ENCODE measurements at places on chromosomes 5 and 9.

DNA sequence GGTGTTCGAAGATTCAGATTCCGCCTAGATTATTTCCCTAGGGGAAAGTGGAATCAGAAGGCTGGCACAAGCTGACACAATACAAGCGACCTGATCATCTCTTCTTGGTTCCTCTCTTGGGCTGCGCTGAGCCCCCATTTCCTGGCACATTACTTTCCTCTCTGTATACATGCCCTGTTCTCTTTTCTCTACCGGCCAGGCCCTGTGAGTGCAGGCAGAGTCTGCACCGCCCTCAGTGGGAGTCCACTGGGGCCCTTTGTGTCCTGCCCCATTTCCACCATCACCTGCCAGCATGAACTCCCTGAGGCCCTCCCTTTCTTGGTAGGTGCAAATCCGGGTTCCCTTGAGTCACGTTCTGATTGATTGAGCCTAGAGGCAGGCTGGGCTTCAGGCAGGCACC is 287.9 kb downstream of the MSX2 start:
- H3K4me3 ChIP-seq = no peak overlapping the region
- H3K4me1 ChIP-seq = no peaks in the 10 kb centered on the region
- DNase-seq = no peak
- H3K36me3 ChIP-seq = no peaks in the 10 kb centered on the region

DNA sequence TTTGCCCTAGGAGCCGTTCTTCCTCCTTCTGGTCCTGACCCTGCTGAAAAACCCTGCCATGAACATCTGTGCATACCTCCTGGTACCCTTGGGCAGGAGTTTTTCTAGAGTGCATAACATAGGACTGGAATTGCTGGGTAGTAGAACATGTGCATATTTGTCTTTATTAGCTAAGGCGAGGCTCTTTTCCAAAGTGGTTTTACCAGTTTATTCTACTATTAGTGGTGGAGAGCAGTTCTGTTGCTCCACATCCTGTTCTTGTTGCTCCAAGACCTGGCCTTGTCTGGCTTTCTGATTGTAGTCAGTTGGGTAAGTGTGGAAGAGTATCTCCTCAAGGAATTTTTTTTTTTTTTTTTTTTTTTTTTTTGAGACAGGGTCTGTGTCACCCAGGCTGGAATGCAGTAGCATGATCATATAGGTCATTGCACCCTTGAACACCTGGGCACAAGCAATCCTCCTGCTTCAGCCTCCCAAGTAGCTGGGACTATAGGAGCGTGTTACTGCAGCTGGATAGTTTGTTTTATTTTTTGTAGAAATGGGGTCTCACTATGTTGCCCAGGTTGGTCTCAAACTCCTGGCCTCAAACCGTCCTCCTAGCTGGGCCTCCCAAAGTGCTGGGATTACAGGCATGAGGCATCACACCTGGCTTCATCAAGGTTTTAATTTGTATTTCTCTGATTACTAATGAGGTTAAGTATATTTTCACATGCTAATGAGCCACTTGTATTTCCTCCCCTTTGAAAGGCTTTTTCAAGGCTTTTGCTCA is 85.2 kb downstream of the SPRY4 start:
- no peaks in the 10 kb centered on the region for H3K27me3 ChIP-seq
- H3K4me3 ChIP-seq = no peak overlapping the region
- no peaks in the 10 kb centered on the region for H3K4me1 ChIP-seq
- no peak overlapping the region for H3K27ac ChIP-seq

- H3K4me3 ChIP-seq = no peak overlapping the region
- H3K27ac ChIP-seq = no peak overlapping the region
- no peaks in the 10 kb centered on the region for H3K36me3 ChIP-seq
- no peak for DNase-seq
- H3K27me3 ChIP-seq = no peaks in the 10 kb centered on the region
Measured at GRCh38 chr9:131951905-131952304, 127.8 kb downstream of the MED27 start.

DNA sequence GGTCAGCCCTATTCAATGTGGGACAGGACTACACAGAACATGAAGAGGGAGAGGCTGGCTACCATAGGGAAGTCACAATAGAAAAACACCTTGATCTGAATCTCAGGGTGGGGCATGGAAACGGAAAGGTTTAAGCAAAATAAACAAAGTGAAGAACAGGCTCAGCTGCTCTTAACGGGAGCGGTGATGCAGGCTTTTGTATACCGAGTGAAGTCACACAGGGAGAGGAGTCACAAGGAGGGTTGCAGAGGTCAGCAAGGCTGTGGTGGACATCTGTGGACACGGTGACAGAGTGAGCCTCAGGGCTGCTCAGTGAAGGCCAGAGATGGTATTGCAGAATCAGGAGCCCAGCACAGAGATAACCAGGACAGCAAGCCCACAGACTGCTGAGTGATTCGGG is 30.6 kb upstream of the SEMA4D start:
- H3K27ac ChIP-seq = peak overlapping the region; percentile 55
- H3K27me3 ChIP-seq = no peaks in the 10 kb centered on the region
- H3K36me3 ChIP-seq = no peaks in the 10 kb centered on the region
- no peak for DNase-seq
- no peak overlapping the region for H3K4me3 ChIP-seq
- H3K4me1 ChIP-seq = peaks cover 61% of the 10 kb centered on the region

DNA sequence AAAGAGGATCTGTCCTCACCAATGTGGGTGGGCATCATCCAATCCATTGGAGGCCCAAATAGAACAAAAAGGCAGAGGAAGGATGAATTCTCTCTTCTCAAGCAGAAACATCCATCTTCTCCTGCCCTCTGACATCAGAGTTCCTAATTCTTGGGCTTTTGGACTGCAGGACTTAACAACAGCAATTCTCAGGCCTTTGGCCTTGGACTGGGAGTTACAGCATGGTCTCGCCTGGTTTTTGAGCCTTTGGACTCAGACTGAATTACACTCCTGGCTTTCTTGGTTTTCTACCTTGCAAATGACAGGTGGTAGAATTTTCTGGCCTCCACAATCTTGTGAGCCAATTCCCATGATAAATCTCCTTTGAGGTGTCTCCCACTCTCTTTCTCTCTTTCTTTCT is 60.5 kb upstream of the CD180 start:
- peaks cover 13% of the 10 kb centered on the region for H3K4me1 ChIP-seq
- no peak for DNase-seq
- H3K27me3 ChIP-seq = no peaks in the 10 kb centered on the region
- no peak overlapping the region for H3K4me3 ChIP-seq
- no peaks in the 10 kb centered on the region for H3K36me3 ChIP-seq

All from esophagus squamous epithelium (tissue), 5 donors.